ENCODE measurements at places on chromosomes 6 and 20.
A peak's percentile ranks its signal among the peaks of the same experiment; 100 is the strongest.

GRCh38 chr20:37999526-38000263 is 33.6 kb downstream of the TTI1 start:
- DNase-seq = no peak

DNA sequence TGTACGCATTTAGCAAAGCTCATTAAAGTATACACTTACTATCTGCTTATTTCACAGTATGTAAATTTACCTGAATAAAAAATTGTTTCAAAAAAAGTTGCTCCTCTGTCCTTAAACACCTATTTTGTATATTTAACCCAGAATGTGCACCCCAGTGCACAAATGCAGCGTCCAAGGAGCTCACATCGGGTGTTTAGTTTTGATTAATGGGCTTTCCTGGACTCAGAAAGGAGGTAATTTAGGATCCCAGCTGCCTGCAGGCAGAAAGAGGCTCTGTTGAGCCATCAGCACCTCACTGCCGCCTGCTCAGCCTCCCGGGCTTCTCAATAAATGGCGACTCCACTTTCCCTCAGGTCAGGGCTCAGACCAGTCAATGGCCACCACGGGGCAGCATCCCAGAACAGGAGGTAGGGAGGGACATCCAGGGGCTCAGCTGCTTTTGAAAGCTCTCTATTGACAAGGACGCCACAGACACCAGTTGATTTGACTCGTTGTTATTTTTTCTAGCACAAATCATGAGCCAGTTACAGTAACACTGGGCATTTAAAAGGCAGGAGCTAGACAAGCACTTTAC is 70.2 kb upstream of the TBC1D7 start:
- DNase-seq = no peak

DNA sequence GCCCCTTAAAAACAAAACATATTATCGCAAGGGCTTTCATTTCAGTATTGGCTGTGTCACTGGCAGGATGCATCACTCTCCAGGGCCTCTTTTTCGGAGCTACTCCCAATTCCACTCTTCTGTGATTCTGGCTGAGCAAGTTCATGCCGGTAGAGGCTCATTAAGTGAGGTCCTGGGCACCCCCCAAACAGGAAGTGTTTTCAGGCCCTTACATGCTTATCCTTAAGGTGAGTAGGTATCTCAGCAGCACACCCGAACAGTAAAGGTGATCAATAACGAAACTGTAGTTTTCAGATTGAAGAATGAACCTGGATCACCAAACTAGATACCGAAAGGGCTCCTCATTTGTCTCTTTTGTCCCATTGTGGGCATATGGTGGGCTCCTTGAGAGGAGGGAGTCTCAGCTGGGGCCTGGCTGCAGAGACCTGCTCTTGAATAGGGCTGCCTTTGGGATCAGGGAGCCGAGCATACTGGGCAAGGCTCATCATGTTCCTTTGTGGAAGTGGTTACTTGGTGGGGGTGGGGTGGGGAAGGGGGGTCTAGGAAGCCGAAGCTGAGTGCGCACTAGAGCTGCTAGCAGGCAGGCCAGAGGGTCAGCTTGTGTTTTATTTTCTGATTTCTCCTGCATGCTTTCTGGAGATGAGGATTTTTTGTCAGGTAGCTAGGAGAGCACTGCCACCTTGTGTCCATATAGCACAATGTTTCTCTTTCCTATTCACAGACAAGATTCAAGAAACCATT is 65.2 kb downstream of the CDS2 start:
- DNase-seq = peak; percentile 86

GRCh38 chr6:113449051-113449450 is 408.1 kb upstream of the MARCKS start:
- no peak for DNase-seq

GRCh38 chr6:33828764-33829731 is 25.2 kb upstream of the MLN start:
- no peak for DNase-seq

DNA sequence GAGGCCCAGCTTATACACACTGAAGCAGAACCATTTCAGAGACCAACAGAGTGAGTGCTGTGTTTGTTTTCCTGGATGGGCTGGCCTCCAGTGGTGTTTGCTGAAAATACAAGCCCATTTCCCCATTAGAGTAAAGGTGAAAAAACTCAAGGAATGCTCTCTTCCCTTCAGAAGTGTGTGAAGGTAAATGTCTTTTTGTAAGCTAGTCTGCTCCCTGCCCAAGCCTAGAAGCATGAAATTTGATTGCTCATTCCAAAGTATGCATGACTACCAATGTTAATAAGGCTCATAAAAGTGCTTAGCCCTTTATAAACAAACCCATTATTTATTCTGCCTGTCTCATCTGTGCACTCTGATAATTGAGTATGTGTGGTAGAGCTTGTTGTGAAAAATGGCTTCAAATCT is 59.1 kb downstream of the ADGRF1 start:
- no peak for DNase-seq
